ENCODE measurements at places on chromosomes 3 and 15.

- no peak for DNase-seq
These were observed 143.6 kb upstream of the SLITRK3 start for GRCh38 chr3:165339753-165340152.

- no peak for DNase-seq
These were observed 266.0 kb downstream of the VPS13C start for GRCh38 chr15:61794276-61794675.

- DNase-seq: no peak
These were observed 270.5 kb upstream of the ADAMTS9 start for GRCh38 chr3:64958199-64958843.

GRCh38 chr3:40765884-40766283 is 241.1 kb downstream of the ZNF621 start:
- DNase-seq: no peak

DNA sequence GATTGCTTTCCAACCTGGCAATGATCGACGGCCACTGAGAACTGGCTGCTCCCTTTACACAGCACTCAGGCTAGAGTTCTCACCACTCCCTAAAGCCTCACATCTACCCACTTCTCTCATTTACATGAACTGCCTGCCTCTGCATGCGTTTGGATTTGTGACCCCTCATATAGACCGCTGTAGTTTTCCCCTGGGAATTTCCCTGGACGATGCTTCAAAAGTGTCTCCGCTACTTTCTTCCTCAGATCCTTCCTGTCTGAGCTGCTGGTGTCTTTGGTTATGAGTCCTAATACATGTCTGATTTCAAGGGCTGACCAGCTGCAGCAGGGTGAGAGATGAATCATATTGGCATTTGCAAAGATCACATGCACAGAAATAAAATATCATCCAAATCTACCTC is 116.7 kb upstream of the ETV5 start:
- no peak for DNase-seq

DNA sequence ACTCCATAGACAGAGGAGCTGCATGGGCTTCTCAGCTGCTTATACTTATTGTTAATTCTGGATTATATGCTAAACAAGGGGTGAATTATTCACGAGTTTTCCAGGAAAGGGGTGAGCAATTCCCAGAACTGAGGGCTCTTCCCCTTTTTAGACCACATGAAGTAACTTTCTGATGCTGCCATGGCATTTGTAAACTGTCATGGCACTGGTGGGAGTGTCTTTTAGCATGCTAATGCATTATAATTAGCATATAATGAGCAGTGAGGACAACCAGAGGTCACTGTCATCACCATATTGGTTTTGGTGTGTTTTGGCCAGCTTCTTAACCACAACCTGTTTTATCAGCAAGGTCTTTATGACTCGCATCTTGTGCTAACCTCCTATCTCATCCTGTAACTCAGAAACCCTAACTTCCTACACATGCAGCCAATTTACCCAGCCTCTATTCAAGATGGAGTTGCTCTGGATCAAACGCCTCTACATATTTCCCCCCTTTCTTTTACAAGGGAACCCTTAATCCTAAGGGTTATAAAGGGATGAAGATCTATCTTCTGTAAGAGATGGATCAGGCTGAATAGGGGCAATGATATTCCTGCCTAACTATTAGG is 12.1 kb upstream of the DMXL2 start:
- no peak for DNase-seq

- no peak for DNase-seq
These were observed 6.4 kb downstream of the IFT57 start for GRCh38 chr3:108215871-108216270.

DNA sequence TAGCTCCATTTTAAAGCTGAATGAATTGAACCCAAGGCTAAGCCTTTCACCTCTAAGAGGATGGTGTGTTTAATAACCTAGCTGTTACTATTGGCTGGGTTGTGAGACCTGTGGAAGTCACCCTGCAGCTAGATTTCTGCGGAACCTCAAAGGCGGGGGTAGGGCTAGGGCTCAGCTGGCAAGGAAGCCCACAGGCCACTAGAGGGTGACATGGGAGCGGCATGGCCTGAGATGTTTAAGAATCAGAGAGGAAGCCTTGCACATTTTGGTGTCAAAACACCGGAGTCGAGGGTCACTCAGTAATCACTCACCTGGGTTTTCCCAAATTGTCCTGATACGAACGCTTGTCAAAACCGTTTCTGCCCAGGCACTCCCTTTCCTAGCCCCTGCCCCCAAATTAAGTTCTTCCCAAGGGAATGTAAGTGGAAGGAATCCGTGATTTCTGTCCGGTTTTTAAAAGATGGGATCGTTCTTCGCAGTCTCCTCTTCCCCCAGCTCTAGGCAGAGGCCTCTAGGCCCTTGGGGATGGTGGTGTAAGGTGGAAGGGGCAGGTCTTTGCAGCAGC is 3.8 kb upstream of the ACAD9 start:
- peak; percentile 6 for DNase-seq

GRCh38 chr15:89130201-89130600 is 41.9 kb downstream of the ABHD2 start:
- DNase-seq: no peak

GRCh38 chr15:50358845-50359244 is 3.8 kb upstream of the GABPB1 start:
- no peak for DNase-seq

DNA sequence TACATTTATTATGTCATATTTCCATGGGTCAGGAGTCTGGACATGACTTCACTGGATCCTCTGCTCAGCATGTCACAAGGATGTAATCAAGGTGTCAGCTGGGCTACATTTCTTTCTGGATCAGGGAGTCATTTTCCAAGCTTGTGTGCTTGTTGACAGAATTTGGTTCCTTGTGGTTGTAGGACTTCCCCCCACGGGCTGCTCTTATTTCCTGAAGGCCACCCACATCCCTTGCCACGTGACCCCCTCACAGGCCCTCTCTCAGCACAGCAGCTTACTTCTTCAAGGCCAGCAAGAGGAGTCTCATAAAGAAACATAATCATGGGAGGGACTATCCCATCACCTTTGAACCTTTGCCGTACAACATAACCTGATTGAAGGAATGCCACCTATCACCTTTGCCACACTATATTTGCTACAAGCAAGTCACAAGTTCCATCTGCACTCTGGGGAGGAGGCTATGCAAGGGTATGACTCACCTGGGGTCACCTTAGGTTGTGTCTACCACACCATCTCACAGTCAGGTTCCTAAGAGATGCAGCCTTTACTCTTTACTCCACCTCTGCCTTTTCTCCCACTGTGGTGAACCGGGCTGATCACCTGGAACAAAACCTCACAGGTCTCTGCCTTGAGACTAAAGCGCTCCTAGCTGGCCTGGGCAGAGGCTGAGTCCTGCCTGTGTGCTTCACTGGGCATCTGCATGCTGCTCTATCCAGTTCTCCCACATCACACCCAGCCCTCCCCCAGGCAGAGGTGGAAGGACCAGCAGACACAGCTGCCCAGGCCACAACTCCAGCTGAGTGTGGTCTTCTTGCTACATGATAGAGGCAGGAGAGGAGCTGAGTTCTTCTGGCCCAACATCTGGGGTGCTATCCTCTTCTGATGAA is 13.5 kb downstream of the RAB6B start:
- no peak for DNase-seq

DNA sequence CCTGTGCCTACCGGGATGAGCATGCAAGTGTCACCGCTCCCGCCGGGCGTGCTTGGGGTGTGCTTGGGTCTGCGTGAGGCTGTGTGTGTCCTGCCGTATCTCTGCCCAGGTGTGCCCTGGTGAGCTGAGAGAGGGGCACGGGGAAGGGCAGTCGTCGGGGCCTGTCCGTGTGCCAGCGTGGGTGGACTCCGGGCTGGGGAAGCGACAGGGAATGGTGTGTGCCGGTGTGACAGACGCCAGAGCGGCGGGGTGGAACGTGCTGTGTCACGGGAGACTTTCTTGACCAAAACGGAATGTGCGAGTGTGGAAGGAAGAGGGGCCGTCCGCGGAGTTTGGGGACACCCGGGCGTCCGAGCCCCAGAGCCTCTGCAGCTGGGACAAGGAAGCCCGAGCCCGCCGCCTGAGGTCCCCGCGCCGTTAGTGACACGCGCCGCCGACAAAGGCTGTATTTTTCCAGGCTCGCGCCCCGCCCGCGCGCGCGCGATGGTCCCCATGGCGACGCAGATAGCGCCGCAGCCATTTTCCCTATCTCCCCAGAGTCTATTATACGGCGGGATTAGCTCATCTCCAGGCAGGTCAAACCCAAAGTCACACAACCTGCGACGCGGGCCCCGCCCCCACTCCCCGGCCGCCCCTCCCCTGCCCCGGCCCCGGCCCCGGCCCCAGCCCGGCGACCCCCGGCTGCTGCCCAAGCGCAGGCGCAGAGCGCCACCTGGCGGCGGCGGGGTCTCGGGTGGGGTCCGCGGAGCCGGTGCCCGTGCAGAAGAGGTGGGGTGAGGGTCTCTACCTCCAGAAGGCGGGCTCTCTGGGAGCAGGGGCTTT is 4.5 kb upstream of the GATA2 start:
- peak; percentile 58 for DNase-seq

Data from stimulated activated CD8-positive, alpha-beta memory T cell treated with anti-CD3 and anti-CD28 coated beads, Interleukin-15, amount 100 ng/mL, for 24 hours (primary cell).